Keratinocyte (primary cell): ENCODE measurements at places on chromosomes 7 and 10. TPM values are rescaled to one million over a fixed set of nuclear protein-coding genes. Genes with fewer than 3 reads are reported as not detected.

The TMEM106B gene
- 23.4 to 32.9 TPM (median 24.6 TPM) in 3 replicates for polyA plus RNA-seq

The LIPN gene
- 0.20 to 0.30 TPM in 2 of 3 replicates, not detected in the other for polyA plus RNA-seq

The VAX1 gene
- 0.03 to 0.04 TPM in 2 of 3 replicates, not detected in the other for polyA plus RNA-seq

The SFRP4 gene
- not detected in 3 replicates for polyA plus RNA-seq

The RNF32 gene
- polyA plus RNA-seq = 0.34 to 0.76 TPM (median 0.40 TPM) in 3 replicates

DNA sequence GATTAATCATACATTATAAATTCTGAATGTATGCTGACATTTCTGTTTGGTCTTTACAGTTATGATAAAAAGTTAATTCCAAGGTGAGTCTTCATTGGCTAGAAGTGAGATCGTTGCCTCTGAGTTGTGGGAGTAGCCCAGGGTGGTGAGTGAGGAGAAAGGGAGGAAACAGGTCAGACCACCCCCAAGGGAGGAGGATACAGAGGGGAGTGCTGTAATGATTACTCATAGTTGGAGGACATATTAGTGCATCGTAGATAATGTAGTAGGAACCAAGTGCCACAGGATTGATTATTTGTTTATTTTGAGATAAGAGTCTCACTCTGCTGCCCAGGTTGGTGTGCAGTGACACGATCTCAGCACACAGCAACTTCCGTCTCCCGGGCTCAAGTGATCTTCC lies 672.2 kb downstream of the INHBA start:
- H3K27me3 ChIP-seq = no peaks in the 10 kb centered on the region
- DNase-seq = no peak
- no peak overlapping the region for H3K4me3 ChIP-seq
- peaks cover 33% of the 10 kb centered on the region for H3K4me1 ChIP-seq
- H3K36me3 ChIP-seq = no peaks in the 10 kb centered on the region

DNA sequence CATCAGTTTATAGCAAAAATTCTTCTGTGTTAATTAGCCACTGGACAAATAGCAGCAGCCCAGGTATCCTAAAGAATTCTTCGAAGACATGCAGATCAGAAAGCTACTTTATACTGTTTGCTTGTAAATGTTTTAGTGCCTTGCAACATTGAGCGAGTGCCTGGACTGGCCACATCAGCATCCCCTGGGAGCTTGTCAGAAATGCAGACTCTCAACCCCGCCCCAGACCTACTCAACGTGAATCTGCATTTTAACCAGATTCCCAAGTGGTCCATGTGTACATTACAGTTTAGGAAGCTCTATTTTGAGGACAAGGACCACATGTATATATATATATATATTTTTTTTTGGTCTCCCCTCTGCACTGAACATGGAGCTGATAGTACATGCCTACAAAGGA lies 18.5 kb upstream of the PLEKHS1 start:
- no peaks in the 10 kb centered on the region for H3K36me3 ChIP-seq
- H3K4me3 ChIP-seq = no peak overlapping the region
- no peak for DNase-seq
- no peak overlapping the region for H3K27ac ChIP-seq
- no peaks in the 10 kb centered on the region for H3K4me1 ChIP-seq
- H3K27me3 ChIP-seq = no peaks in the 10 kb centered on the region

DNA sequence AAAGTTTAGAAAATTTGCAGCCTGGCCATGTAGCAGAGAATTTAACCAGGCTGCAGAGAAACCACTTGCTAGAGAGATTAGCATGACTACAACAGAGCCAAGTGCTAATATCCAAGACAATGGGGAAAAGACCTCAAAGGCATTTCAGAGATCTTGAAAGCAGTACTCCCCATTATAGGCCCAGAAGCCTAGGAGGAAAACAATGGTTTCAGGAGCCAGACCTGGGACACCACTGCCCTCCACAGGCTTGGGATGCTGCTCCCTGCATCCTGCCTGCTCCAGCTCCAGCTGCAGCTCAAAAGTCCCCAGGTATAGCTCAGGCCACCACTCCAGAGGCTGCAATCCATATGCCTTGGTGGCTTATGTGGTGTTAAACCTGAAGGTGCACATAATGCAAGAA lies 101.5 kb upstream of the TMEM72 start:
- H3K27ac ChIP-seq = no peak overlapping the region
- no peaks in the 10 kb centered on the region for H3K4me1 ChIP-seq
- no peak for DNase-seq
- no peaks in the 10 kb centered on the region for H3K36me3 ChIP-seq
- H3K27me3 ChIP-seq = no peaks in the 10 kb centered on the region

DNA sequence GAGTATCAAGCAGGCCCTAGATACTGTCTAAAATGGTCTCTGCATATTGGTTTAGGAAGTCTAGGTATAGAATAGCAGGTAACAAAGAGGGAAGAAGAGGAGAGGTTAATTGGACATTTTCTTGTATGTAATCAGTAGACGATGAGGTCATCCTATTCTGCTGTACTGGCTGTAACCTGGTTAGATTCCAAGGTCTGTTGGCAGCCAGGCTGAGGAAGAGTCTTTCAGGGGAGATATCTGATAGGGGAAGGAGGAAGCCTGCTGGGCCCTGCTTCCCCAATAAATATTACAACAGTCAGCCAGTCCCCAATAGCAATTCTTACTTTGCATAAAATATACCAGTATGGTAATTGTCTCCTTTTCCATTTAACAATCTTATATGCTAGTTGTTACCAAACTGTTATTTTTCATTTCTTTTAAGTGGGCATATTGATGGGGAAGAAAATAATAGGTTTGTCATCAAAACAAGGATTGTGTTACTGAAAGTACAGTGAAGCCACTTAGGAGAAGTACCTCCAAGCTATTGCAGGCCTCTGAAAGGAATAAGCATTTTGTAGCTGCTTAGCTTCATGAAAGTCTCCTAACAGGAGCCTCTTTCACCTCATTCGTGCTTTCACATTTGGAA lies 186.4 kb downstream of the LRRC4 start:
- no peak for DNase-seq
- no peaks in the 10 kb centered on the region for H3K27me3 ChIP-seq
- no peak overlapping the region for H3K27ac ChIP-seq
- peaks cover 14% of the 10 kb centered on the region for H3K36me3 ChIP-seq
- H3K4me3 ChIP-seq = no peak overlapping the region

DNA sequence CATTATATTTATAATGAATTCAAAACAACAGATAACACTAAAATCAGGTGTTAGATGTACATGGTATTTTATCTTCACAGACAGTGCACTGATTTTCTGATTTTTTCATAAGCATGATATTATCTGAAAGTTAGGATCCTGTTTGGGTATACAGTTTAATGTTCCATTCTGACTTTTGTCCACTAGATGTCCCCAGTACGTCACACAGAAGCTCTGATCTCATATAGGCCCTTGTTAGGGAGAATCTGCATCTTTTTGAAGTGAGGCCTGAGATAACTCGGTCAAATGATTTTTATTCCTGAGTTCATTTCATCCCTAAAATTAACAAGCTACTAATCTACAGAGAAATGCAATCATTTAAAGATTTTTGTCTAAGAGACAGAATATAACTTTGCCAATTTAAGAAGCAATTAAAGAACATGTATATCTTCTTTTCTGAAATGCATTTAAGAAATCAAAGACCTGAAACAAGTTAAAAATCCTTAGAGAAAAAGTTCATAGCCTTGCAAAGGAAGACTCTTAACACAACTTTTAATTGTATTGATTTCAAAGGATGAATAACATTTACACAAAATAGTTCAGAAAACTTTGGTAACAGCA lies 72.0 kb upstream of the TES start:
- no peak overlapping the region for H3K27ac ChIP-seq
- DNase-seq = peak; percentile 21
- no peak overlapping the region for H3K4me3 ChIP-seq
- peaks cover 16% of the 10 kb centered on the region for H3K4me1 ChIP-seq
- no peaks in the 10 kb centered on the region for H3K27me3 ChIP-seq

GRCh38 chr10:119454316-119454715 lies 88.2 kb downstream of the RGS10 start:
- DNase-seq = no peak
- no peaks in the 10 kb centered on the region for H3K27me3 ChIP-seq
- no peak overlapping the region for H3K27ac ChIP-seq
- no peak overlapping the region for H3K4me3 ChIP-seq

GRCh38 chr7:106625678-106626301 lies 35.2 kb downstream of the CCDC71L start:
- H3K4me3 ChIP-seq = no peak overlapping the region
- no peak overlapping the region for H3K27ac ChIP-seq
- peaks cover 7% of the 10 kb centered on the region for H3K4me1 ChIP-seq
- DNase-seq = no peak

DNA sequence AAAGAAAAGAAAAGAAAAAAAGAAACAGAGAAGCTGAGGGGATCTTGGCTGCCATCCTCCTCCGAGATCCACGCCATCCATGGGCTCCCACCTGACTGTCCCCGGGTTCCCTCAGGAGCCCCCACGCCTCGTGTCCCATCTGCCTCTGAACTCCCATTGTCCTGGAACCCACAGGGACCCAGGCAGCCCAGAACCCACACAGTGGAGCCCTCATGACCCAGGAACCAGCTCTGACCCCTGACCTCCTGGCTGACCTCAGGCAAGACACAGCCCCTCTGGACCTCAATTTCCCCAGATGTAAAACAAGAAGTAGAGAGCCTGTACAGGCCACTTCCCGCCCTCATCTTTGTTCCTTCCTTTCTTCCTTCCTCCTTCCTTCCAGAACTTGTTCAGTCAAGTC lies 40.4 kb downstream of the RASGEF1A start:
- no peak for DNase-seq
- H3K4me3 ChIP-seq = no peak overlapping the region
- peaks cover 46% of the 10 kb centered on the region for H3K27me3 ChIP-seq
- H3K27ac ChIP-seq = no peak overlapping the region
- H3K4me1 ChIP-seq = no peaks in the 10 kb centered on the region
- no peaks in the 10 kb centered on the region for H3K36me3 ChIP-seq
